ENCODE measurements at places on chromosomes 4 and X.

DNA sequence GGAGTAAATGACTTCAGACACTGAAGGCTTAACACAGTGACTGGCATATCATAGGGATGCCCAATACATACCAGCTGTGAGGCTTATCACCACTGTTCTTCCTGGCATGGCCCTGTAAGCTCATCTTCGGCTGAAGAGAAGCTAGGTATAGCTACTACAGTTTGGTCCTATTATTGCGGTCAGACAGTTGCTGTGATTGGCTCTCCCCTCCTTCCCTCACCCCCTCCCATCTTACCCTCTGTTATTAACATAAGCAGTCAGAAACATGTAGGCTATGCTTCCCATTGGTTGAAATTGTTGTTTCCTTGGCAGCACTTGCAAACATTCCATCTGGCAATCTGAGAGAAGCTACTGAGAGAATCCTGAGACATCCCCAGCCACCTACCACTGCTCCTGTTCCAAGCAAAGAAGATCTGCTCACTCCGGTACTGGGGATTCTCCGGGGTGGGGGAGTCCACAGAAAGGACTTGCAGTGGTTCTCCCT lies at the start of gene AKAP14:
Gene AKAP14 (plus strand): TSS at position 51 of the 484 bp plus-strand sequence. CDS start 7,331 bp downstream, outside the sequence.
- DNase-seq = no peak

- no peak for DNase-seq
These were observed 51.1 kb downstream of the DMD start for GRCh38 chrX:33160273-33160672.

DNA sequence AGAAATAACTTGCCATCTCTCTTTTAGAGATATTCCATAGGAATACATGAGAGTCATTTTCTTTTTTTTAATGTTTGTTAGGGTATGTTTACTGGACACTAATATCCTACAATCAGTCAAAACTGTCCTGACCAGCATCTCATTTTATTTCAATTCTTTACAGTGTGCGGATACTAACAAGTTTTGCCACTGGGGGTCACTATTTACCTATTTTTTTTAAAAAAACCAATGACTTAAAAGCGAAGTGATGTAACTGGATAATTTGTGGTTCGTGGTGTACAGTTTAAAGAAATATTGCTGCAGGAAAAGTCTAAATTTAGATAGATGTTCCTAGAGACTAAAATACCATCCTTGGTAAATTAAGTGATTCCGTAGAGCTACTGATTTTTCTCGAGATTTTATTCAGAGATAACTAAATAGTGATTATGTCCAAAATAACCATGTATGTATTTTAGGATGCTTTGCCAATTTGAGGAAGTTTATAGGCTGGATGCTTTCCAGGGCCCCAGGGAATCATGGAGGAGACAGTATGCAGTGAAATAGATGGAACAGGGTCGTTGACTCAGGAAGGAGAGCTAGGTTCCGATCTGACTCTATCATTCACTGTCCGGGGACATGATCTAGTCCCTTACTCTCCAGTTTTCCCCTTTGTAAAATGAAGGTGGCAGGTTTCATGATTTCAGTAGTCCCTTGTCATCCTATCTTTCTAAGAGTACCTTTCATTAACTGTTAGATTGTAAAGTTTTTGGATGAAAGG lies 34.0 kb upstream of the GNPDA2 start:
- DNase-seq = no peak

- no peak for DNase-seq
These were observed 207.7 kb upstream of the MID1 start for GRCh38 chrX:10828036-10828435.

DNA sequence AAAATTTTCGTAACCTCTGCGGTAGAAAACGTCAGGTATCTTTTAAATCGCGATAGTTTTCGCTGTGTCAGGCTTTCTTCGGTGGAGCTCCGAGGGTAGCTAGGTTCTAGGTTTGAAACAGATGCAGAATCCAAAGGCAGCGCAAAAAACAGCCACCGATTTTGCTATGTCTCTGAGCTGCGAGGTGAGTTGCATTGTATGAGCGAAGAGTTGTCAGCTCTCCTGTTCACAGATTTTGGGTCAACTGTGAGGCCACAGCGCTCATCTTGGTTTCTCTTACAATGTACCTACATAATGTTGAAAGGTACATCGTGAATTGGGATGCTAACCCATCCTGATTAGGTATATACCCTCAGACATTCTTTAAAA lies 486 bp downstream of the CLCN3 start:
- no peak for DNase-seq

GRCh38 chr4:27057053-27057452 lies 196.4 kb downstream of the STIM2 start:
- DNase-seq = no peak

GRCh38 chr4:106034220-106034619 lies 138.9 kb downstream of the NPNT start:
- DNase-seq = no peak

DNA sequence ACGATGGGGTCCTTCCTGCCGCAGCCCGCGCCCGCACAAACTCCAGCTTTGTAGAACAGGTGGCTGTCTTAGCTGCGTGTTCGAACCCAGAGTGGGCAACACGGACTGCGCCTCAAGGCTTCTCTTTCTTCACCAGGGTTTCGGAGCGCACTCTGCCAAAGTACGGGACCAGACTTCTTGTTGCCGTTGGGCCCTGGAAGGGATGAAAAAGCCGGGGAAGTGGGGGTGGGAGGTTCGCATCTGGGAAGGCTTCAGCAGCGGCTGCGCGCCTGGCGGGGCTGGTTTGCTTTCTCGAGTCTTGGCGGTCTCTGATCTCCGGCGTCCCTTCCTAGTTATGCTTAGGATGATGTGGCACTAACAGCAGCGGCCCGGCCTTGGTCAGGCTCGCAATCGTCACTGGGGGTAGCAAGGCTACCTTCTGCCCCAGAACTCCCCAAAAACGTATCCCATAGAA lies 673 bp downstream of the PARM1 start:
- DNase-seq = peak; percentile 43

DNA sequence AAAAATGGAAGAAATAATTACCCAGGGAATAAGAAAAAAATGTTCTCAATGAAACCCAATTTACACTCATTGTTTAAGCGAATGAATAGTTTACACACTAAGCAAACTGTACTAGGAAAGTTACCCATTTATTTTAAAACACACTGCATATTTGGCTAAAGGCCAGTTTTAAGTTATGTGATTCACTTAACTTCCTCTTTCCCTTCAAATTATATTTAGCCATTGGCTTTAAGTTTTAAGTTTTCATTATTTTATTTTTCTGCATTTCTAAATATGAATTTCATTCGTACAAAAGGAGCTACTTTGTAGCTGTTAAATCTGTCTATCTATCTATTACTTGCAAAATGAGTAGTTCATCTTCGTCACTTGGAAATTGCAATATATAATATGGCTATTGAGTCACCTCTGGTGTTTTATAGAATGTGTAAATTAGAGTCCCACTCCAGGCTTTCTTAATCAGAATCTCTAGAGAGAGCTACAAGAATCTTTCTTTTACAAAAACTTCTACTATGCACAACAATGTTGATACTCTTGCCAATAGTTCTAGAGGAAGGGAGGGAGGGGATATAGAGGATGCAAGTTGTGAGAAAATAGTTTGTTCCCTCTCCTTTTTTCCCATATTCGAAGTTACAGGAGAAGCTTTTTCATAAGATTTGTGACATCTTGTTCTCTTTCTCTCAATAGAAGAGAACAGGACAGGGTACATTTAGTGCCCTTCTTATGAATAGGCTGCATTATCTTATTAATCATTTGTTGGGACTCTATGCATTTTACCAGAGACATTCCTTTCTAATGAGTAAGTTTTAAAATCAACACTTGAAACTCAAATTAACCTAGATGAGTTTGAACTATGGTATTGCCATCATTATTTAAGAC lies 41.8 kb downstream of the SULT1B1 start:
- DNase-seq = no peak

DNA sequence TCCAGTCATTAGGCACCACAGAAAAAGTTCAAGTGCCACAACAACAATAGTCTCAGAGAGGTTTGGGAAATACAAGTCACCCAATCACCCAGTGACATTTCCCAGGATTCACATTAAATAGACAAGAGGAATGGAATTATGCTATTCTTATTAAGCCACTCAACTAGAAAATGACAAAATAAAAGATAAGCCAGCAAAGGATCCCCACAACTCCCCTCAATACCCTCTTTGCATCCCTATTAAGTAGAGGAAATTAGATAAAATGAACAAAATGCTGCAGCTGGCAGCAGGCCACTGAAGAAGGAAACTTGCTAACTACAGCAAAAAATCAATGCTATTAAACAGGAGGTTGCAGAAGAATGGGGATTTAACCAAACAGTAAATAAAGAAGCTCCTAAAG lies 35.3 kb upstream of the RPS6KA6 start:
- DNase-seq = no peak

GRCh38 chr4:185263419-185263818 lies 54.0 kb downstream of the SNX25 start:
- no peak for DNase-seq

- DNase-seq = no peak
These were observed 882 bp upstream of the CXCR3 start for GRCh38 chrX:71619193-71619592.

- DNase-seq = no peak
These were observed 136.5 kb upstream of the GALNTL6 start for GRCh38 chr4:171676555-171677215.

DNA sequence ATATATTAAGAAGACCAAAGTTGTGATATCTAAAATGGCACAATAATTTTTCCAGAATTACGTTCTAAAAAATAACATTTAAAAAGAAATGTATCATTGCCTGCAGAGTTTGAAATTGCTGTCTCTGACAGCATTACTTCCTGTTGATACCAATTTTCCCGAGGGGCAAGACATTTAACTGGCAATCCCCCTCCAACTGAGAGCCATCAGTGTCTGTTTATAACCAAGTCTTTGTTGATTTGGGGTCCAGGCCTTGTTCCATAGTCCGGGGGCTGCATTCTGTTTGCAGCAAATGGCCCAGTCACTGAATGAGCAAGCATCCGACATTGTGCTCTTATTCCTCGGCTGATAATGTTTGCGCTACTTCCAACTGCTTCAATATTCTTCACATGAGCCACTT lies 231.5 kb downstream of the NAF1 start:
- DNase-seq = no peak

DNA sequence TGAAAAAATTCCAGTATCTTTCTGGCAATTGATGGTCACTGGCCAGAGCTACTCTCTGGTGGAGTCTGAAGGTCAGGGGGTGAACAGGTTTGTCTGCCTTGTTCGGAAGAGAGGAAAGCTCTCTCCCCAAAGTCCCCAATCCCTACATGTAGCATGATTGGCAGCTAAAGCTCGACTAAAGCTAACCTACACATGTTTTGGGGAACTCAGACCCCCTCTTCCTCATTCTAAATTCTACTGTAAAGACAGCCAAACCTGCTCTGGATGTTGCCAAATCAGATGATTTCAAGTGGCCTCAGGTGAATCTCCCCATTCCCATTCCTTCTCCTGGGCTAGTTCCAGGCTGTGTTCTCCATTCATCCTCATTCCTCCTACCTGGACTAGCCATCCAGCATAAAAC lies 84.1 kb downstream of the MSN start:
- no peak for DNase-seq

DNA sequence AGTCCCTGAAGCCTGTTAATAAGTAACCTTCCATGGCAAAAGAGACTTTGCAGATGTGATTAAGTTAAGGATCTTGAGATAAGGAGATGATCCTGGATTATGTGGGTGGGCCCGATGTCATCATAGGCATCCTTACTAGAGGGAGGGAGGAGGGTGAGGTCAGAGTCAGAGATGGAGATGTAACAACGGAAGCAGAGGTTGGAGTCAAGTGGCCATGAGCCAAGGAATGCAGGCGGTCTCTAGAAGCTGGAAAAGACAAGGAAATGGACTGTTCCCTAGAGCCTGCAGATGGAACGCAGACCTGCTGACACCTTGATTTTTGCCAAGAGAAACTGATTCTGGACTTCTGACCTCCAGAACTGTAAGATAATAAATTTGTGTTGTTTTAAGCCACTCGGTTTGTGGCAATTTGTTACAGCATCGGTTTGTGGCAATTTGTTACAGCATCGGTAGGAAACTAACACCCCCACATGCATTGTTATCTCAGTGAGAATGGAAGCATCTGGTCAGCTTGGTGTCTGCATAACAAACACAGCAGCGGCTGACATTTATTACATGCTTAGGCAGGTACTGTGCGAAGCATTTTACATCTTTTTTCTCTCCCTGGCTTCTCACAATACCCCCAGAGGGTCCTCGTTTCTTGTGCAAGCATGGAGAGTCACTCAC lies 55.6 kb downstream of the CLDN34 start:
- no peak for DNase-seq

DNA sequence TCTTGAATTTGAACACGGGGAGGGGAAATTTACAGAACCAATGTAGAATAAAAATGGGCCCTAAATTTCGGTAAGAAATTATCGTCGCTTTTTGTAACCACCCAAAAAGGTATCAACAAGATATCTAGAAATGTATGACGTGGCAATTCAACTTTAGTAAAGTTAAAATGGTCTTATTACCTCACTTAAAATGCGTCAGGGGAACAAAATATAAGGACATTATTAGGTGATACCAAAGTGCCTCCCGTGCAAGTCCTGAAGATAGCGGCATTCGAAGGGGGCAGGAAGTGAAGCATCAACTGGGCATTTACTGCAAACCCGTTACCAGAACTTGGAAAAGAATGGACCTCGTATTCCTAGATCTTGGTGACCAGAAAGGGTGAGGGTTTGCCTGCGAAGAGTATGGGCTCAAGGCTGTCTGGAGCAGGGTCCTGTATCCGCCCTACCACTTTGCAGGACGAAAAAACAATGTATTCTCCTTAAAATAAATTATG lies 980 bp downstream of the AP1S2 start:
- no peak for DNase-seq

DNA sequence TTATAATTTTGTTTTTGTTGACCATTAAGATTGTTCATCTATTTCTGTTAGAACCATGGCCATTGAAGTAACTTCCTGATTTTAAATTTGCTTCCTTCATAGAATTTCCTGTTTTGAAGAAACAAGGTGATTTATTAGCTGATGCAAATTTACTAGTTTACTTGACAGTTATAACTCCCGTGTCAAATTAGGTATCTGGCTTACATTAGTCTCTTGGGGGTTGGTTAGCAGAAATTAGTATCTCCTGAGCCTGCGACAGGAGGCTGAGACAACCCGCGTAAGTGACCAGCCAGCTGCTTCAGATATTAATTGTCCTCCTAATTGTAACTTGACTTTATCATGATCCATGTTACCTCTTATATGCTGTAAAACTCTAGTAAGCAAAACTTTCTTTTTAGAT lies 154.3 kb downstream of the CFAP299 start:
- no peak for DNase-seq

GRCh38 chr4:184058026-184058425 lies 152.9 kb downstream of the STOX2 start:
- DNase-seq = no peak

GRCh38 chr4:155759372-155760252 lies 791 bp downstream of the GUCY1B1 start:
- peak; percentile 43 for DNase-seq
